ENCODE measurements at places on chromosomes 5 and 9.

DNA sequence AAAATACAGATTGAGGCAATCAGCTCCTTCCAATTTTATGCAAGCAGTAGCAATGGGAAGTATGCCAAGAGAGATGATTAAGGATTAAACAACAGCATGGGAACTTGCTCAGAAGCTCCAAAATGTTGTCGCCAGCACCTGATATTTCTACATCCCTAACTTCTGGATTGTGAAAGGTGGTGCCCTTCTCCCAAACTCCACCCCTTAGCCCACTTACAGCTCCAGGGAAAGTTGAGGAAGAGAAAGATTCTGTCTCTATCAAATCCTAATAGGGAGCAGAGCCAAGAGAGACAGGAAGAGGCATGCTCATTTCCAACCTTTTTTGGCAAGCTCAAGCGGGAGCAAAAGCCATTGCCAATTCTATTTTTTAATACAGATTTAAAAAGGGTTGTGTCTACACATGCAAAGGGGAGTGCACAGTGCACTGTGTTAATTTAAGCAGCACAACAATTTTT lies 92.4 kb upstream of the NR3C1 start:
- no peak for DNase-seq

GRCh38 chr5:10265245-10266109 lies 15.4 kb downstream of the CCT5 start:
- no peak for DNase-seq

- DNase-seq, result no peak
Measured at GRCh38 chr5:118611332-118611945, 376.9 kb downstream of the DTWD2 start.

GRCh38 chr9:75891277-75891741 lies 836 bp downstream of the PCSK5 start:
- peak; percentile 18 for DNase-seq

GRCh38 chr9:82732928-82733327 lies 330.0 kb downstream of the RASEF start:
- DNase-seq, result no peak

- no peak for DNase-seq
Measured at GRCh38 chr5:138967791-138968448, 92.8 kb upstream of the LRRTM2 start.

DNA sequence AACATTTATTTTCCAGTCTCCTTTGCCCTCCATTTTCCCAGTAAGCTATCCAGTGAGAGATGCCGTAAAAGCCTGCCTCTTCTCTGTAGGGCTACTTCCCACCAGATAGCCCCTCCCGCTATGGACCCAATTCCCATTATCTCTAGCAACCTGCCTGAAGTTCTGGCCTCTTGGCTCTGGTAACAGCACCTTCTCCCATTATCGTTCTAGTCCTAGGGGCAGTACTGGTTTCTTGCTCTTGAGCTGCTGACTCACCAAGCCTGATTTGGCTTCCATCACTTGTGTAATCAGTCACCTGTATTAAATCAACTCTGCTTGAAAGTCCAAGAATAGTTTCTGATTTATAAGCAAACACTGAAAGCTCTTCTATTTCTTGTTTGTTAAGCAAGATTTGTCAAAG lies 42.8 kb upstream of the PARP8 start:
- DNase-seq, result no peak

DNA sequence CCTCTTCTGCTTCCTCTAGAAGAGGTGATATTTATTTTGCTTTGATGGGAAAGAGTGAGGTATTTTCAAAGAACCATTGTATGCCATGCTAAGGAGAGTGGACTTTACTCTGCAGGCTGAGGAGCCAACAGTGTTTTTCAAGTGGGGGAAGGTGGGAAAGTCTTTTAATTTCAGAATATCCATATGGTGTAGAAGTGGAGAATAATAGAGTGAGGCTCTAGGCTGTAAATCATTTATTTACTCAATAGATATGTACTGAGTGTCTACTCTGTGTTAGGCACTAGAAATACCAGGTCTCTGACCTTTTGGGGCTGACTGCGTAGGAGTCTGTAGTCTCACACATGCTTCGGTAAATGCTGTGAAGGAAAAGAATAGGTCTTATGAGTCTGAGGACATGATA lies 30.7 kb upstream of the TENT2 start:
- no peak for DNase-seq

- DNase-seq, result no peak
Measured at GRCh38 chr5:145743396-145744061, 91.6 kb downstream of the PRELID2 start.

- DNase-seq, result no peak
Measured at GRCh38 chr5:100550531-100551051, 15.4 kb downstream of the FAM174A start.

- DNase-seq, result no peak
Measured at GRCh38 chr9:105254226-105254625, 9.8 kb downstream of the SLC44A1 start.

DNA sequence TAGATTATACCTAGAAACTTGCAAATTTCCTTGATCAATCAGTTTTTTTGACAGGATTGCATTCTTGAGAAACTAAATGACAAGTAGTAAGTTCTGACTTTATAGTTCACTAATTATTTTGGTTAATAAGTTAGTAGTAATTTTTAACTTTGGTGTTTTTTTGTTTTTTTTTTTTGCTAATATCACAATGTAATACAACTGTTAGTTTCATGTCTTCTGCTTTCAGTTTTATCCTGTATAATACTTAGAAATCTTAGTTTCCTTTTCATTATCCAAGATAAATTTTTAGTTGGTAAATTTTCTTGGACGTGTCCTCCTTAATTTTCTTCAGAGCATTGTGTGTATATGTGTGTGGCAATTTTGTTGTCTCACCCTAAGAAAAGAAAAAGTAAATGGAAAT lies 57.8 kb downstream of the CWC27 start:
- DNase-seq, result no peak

DNA sequence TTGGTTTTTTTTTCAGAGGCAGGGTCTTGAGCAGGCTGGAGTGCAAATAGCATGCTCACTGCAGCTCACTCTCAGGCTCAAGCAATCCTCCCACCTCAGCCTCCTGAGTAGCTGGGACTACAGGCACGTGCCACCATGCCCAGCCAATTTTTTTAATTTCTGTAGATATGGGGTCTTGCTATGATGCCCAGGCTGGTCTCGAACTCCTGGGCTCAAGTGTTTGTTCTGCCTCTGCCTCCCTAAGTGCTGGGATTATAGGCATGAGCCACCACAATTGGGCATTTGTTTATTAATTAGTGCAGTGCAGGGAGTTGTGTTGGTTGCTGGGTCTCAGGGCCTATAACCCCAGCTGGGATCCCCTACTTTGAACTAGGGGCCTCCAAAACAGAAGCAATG lies 47.0 kb downstream of the CXXC5 start:
- DNase-seq, result no peak

GRCh38 chr5:134592141-134592746 lies 40.4 kb downstream of the SAR1B start:
- no peak for DNase-seq

DNA sequence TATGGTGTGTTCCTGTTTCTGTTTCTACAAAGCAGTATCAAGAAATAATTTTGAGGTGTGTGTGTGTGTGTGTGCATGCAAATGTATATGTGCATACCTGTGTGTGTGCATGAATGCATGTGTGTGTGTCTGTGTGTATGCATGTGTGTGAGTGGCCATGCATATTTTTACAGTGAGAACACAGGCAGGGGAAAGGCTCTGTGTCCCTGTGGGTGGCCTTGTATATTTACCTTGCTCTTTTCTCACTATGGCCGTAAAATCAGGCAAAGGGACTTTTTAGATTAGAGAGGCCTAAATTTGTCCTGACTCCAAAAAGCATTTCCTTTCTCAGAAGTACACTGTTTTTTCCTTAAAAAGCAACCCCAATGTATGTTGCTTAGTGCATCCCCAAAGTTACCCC lies 293.4 kb downstream of the MARCHF11 start:
- DNase-seq, result no peak

- no peak for DNase-seq
Measured at GRCh38 chr9:35731415-35732184, 395 bp downstream of the TLN1 start.

GRCh38 chr5:168319774-168320173 lies 28.3 kb downstream of the WWC1 start:
- no peak for DNase-seq
